Pancreas (tissue), 10 donors: ENCODE measurements at places on chromosomes 3 and 15.

GRCh38 chr15:71011503-71012155 lies 103.6 kb upstream of the THSD4 start:
- DNase-seq: no peak

- no peak for DNase-seq
These were observed 5.9 kb upstream of the C15orf39 start for GRCh38 chr15:75195766-75196241.

- DNase-seq: no peak
These were observed 41.6 kb upstream of the LINGO1 start for GRCh38 chr15:77674327-77674726.

DNA sequence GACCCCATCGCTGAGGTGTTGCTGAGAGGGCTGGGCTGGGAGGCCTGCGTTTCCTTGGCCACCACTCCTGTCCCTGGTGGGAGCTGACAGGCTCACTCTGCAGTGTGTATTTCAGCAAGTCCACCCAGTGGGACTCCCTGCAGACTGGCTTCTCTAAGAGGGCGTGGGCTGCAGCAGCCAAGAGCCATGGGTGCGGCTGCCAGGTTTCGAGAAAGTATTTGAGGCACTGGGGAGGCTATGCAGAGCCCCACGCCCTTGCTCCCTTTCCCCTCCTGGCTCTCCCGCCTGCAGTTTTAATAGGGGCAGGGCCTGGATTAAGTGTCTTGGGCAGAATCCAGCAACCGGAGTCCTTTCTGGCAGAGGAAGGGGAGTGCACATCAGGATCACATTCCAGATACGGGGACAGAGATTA lies 242.1 kb downstream of the THSD4 start:
- no peak for DNase-seq

DNA sequence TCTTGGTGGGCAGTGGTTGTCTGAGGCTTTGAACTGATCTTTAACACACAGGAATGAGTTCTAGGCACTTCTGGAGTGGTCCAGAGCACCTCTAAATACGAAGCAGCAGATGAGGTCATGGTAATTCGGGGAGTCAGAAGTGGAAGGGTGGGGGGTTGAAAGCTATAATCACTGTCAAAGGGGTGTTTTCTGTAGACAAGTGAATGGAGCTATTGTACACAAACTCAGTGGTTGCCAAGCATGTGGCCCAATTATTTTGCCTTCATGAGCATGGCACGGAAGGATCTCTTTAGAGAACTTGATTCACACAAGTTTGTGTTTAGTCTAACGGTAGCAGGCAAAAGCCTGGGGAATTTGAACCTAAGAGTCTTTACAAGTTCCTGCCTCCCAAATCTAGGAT lies 6.3 kb downstream of the FRMD5 start:
- no peak for DNase-seq

- peak; percentile 74 for DNase-seq
These were observed 37.5 kb downstream of the RYK start for GRCh38 chr3:134212967-134213665.

DNA sequence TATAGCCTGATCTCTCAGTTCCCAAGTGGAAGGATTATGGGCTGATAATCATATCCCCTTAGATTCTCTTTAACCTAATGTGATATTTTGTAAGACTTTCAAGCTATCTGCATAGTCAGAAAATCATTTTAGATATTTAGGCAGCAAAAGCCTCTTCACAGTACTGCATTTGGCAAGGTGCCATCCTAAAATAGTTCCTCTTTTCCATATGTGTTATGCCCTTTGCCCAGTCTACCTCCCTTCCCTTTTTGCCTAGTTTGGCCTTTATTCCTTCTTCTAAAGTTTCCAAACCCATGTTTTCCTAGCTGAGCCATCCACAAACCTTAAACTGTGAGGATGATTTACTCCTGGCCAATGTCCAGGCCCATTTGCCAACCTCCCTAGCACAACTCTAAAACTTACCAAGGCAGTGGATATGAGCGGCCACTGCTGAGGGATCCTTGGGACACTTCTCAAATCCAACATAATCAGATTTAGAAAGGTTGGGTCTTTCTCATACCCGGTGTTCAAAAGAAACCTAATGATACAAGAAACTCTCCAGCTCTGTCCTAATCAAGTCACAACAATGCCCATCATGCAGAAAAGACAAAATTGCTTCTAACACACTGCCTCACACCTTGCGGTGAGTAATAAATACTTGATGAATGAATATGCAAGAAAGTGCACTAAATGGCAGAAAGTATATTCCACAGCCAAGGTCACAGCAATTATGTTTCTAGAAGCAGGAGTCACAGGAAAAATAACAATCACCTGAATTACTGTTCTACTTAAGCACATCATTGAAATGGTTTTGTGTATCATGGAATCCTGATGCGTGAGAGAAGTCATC lies 493.9 kb downstream of the NLGN1 start:
- no peak for DNase-seq

DNA sequence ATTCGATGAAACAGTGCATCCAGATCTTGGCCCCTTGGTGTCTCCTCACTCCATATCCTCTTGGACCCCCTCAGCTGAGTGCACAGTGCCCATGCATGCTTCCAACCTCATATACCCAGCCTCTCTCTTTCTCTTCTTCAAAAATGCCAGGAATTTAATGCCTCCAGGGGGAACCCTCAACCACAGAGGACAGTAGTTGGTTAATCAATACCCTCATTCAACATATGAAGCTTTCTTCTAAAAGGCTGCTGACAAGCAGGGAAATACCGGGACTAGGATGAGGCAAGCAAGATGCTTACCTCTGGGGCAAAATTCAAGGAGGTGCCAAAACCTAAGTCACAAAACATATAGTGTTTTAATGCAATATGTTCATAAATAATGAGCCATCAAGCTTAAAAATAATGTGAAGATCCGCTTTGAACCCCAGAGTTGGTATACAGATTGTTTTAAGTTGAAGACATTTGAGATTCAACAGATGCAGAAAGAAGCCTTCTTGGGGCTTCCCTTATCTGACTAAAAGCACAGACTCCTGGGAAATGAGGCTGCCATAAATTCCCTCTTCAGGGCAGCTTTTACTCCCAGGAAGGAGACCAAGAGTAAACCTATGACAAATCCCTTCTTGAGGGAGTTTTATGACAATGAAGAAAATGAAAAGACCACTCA lies 48.2 kb upstream of the FHIT start:
- DNase-seq: no peak

DNA sequence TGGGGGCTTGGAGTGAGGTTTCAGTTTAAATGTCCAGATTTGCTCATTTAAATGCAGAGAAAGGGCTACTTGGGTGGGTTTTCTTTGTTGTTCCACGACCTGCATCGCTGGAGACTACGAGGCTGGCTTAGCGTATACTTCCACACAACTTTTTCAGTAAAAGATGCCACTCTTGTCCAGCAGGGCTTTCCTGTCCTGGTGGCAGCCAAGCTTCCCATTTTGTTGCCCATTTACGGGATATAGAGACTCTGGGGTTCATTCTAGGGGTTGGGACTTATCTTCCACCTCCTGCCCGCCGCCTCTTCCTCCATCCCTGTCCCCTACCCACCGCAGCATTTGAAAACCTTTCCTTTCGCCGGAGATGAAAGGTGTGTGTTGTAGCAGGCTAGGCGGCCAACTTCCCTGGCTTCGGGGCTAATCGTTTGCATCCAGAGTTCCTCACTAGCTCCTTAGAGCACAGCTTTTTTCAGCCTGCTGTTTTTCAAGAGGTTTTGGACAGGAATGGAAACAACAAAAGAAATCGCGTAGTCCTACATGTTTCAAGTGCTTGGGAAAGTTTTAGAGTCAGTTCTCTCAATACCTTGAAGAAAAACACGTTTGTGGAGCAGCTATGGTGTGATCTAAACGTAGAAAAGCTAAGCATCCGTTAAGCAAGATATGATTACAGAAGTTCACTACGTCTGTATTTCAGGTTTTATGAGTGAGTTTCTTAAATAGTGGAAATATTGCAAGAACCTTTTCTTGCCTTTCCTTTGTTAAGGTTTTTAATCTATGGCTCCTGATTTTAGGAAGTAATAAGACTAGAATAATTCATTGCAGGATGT lies 843 bp downstream of the CHRNA5 start:
- no peak for DNase-seq

- no peak for DNase-seq
These were observed 15.2 kb upstream of the CLEC3B start for GRCh38 chr3:45010811-45011333.

GRCh38 chr15:87805117-87805820 lies 451.3 kb downstream of the NTRK3 start:
- DNase-seq: no peak

- no peak for DNase-seq
These were observed 61.0 kb downstream of the TLE3 start for GRCh38 chr15:70036585-70037291.

GRCh38 chr15:99566157-99566897 lies 543 bp downstream of the MEF2A start:
- DNase-seq: peak; percentile 77

DNA sequence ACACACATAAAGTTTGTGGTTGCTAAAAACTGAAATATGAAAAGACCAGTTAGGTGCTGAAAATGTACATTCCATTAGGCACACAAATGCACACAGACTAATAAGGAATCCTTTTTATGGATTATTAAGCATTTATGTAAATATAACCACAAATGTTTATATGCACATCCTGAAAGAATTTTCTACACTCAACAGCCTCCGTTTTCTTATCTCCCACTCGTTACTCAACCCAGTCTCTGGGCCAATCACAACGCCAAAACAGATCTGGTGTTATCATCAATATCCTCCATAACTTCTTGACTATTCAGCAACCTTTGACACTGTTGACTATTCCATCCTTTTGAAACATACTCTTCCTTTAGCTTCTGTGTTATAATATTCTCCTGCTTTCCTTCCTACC lies 136.4 kb downstream of the ATP8B4 start:
- DNase-seq: no peak

GRCh38 chr3:87420171-87420570 lies 143.8 kb upstream of the POU1F1 start:
- DNase-seq: no peak

- no peak for DNase-seq
These were observed 62.0 kb downstream of the SUCNR1 start for GRCh38 chr3:151935446-151935845.

DNA sequence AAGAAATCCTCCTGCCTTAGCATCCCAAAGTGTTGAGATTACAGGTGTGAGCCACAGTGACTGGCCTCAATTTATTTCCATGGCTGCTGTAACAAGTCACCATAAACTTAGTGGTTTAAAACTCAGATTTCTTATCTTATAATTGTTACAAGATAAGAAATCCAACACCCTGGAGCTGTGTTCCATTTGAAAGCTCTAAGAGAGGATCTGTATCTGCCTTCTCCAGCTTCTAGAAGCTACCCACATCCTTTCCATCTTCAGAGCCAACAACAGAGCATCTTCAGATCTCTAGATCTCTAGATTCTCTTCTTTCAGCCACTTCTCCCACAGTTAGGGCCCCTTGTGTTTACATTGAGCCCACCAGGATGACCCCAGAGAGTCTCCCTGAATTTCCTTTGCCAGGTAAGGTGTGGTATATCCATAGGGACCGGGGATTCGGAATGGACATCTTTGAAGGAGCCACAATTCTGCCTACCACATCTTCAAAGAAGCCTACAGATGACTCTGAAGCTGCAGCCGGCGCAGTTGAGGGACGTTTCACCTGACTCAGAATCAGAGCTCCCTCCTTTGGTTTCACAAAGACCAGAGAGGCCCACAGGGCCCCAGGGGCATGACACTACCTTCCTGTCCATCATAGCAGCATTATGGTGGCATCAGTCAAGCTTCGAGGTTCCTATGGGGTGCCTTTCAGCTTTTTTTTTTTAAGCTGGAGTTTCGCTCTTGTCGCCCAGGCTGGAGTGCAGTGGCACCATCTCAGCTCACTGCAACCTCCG lies 87.0 kb upstream of the IGF1R start:
- no peak for DNase-seq

DNA sequence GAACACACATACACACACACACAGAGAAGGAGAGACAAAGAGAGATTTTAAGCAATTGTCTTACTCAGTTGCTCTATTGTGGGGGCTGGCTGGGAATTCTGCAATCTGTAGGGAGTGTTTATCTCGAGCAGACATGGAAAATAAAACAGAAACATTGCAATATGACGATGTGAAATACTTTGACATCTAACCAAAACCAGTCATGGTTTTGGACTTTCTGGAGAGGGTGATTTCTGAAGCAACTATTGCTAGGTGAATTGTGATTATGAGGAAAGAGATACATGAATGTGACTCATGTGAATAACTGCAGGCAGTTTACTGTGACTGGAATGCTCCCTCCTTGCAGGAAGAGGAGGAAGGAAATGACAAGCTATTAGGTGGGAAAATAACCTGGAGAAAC lies 12.3 kb upstream of the PHLDB2 start:
- no peak for DNase-seq

- DNase-seq: no peak
These were observed 118.3 kb upstream of the MRPS22 start for GRCh38 chr3:139225548-139225947.

DNA sequence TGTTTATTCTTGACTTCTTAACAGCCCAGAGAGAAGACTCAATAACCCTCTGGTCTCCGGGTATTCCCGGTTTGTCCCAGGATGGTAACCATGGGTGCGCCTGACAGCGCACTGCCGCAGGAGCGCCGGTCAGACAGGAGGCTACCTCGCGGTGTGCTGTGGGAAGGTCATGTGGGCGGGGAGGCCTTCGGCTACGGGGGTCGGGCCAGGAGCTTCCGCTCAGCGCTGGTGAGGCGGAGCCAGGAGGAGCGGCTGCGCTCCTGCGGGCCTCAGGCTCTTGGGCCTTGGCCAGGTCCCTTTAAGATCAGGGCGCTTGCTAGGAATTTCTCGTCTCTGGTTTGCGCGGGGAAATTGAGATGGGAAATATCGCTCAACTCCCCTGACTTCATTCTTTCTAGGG lies 182.3 kb upstream of the NDN start:
- DNase-seq: peak; percentile 69

DNA sequence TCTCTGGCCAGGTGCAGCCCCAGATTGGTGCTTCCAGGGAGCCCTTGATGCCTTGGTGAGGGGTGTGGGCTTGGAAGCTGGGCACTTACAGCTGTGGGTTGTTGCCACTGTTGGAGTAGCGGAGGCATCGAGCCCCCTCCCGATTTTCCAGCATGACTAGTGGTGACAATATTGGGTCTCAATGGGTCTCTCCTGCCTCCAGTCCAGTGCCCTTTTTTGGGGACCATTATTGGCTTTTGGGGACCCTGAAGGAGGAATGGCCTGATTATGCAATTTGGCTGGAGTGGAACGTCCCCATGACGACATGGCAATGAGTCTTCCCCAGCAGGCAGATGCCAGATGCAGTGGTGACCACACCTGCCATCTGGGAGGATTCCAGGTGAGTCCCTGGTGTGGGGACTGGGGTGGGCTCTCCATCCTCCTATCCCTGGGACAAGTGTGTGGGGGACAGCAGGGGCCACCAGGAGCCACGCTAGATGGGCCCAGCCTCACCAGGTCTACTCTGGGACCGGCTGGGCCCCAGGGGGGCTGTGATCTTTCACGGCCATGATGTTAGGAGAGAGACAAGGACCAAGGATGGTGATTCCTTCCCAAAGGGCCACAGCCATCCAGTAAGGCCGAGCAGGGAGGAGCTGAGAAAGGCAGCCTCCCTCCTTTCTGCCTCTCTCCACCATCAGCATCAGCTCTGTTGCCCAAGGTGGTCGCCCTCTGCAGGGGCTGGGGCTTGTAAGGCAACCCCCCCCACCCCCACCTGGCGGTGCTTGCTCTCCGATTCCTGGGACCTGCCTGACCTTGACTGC lies 196.8 kb downstream of the GOLGA6L6 start:
- peak; percentile 83 for DNase-seq
